CD4-positive, alpha-beta T cell treated with Interleukin-15 for 4 hours (primary cell): ENCODE measurements at places on chromosomes 11 and 22.

DNA sequence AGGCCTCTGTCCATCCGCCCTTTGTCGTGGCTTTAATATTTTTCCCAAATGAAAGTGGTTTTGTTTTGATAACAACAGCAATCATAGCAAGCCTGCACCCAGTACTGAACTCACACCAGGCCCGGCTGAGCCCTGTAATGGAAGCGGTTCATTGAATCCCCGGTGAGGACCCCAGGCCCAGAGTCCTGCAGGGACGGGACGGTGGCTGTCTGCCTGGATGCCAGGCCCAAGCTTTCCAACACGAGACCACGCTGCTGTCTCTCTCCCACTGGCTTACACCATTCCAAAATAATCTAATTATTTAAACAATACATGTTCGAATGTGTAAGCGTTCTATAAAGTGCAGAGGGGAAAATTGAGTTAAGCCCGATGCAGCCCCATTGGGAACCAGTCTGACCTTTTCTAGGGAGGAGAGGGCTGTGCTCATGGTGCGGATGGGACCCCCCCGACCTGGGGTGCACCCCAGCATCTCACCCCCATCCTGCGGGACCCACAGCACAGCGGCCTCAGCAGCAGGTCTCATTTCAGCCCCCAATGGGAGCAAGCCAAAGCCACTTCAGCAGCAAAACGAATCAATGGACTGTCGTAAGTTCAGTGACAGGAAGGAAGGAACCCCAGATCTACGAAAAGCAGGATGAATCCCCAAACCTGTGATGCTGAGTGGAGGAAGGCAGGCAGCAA lies 1046.9 kb downstream of the BRD1 start:
- no peak for DNase-seq

- DNase-seq, result no peak
Measured at GRCh38 chr11:4030197-4030596, 64.4 kb upstream of the RRM1 start.

- DNase-seq, result no peak
Measured at GRCh38 chr22:36344106-36344827, 43.5 kb downstream of the MYH9 start.

GRCh38 chr11:111299101-111300026 lies 1.0 kb downstream of the POU2AF3 start:
- DNase-seq, result no peak

DNA sequence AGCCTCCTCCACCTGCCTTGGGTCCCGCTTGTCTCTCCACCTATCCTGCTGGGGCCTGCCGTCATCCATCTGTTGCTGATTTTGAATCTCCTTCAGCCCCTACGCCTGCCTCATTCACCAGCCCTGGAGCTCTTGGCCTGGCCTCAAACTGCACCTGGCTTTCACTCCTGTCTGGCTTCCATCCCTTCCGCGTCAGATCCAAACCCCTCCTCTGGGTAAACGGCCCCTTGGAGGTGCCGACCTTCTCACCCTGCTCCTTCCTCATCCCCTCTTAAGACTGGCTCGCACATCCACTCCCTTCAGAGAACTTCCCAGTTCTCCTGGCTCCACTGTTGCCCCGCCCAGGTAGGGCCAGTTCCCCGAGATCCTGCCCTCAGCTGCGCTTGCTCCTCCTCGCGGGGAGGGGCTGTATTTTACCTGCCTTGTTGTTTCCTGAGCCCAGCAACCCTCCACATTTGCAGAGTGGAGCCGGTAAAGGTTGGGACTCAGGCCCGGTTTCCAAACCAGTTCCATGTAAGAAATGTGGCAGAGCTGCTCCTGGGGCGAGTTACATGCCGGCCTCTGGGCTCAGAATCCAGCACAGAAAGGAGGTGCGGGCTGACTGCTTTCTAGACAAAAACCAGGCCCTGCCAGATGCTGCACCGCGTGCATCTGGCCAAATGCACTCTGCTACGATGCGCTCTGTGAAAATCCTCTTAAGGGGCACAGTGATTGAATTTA lies 13.9 kb upstream of the SHANK2 start:
- DNase-seq, result no peak

DNA sequence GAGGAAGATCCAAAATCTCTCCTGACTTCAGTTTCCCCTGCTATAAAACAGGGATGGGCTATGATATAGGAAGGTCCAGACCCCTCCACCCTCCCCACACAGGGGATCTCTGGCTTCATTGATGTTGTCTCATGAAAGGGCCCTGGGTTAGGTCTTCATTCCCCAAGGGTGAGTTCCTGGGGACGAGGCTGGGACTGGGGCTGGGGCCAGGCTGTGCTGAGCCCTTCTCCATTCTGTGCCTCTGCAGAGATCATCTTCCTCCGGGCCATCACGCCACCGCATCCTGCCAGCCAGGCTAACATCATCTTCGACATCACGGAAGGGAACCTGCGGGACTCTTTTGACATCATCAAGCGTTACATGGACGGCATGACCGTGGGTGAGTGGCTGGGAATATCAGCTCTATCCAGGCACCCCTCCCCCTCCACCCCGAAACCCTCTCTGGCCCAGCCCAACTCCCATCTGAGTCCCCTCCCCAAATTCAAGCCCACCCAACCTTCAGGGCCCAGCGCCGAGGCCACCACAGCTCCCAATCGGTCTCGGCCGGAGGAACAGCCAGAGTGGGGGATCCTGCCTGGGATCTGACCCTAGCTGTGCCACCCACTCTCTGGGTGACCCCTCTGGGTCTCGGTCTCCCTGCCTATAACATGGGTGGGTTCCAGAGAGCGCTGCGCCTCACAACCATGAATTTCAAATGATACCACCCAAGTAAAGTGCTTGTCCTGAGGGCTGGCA lies 74.2 kb downstream of the FBLN1 start:
- DNase-seq, result no peak

DNA sequence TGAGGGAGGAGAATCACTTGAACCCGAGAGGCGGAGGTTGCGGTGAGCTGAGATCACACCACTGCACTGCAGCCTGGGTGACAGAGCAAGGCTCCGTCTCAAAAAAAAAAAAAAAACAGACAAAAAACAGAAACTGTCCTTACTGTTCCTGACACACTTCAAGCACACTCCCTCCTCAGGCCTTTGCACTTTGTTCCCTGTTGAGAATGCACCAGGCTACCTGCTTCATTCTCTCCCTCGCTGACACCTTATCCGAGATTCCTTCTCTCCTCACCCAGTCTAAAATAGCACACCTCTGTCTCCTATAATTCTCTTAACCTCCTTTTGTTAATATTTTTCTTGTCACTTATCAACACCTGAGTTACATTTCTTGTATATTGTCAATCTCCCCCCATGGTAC lies 32.3 kb upstream of the TECTA start:
- DNase-seq, result no peak

GRCh38 chr11:8218840-8219239 lies 44.8 kb downstream of the LMO1 start:
- DNase-seq, result no peak

DNA sequence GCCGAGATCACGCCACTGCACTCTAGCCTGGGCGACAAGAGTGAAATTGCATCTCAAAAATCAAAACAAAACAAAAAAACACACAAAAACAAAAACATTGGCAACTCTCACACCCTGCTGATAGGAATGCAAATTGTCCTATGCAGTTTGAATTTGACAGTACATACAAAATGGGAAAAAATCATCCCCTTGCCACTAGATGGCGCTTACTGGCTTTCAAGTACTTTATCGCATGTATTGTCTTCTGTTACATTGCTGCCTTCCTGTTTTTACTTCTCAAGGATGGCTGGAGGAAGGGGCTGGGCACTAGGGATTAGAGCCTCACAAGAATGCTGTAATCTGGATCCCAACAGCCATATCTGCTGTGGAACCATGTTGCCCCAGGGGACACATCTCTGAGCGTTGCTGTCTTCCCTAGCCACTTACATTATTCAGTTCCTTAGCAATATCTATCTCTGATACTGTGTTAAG lies 59.4 kb upstream of the A4GALT start:
- DNase-seq, result peak; percentile 65

DNA sequence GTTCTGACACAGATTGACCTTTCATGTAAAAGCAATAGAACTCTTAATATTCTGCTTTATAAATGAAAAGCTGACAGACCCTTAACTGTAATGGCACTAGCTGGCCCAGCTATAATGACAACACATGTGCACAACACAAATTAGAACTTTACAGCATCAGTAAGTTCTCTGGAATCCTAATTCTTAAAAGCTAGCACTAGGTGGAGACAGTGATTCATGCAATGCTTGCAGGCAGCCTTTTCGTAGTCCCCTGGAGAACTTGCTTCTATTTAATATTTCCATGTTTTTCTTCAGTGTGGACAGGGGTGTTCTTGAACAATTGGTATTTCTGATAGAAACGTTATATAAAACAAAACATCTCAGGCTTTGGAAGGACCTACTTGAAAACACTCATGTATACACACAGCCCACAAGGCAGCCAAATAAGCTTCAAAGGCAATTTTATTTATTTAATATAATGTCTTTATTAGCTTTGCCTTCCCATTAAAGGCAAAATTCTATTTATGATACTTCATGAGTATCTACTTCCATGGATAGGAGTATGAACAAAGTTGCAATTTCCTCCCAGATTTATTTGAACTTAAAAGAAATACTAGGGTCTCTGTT lies 374.3 kb upstream of the MPPED2 start:
- DNase-seq, result no peak

- DNase-seq, result peak; percentile 42
Measured at GRCh38 chr11:125348674-125349309, 147.3 kb downstream of the FEZ1 start.

DNA sequence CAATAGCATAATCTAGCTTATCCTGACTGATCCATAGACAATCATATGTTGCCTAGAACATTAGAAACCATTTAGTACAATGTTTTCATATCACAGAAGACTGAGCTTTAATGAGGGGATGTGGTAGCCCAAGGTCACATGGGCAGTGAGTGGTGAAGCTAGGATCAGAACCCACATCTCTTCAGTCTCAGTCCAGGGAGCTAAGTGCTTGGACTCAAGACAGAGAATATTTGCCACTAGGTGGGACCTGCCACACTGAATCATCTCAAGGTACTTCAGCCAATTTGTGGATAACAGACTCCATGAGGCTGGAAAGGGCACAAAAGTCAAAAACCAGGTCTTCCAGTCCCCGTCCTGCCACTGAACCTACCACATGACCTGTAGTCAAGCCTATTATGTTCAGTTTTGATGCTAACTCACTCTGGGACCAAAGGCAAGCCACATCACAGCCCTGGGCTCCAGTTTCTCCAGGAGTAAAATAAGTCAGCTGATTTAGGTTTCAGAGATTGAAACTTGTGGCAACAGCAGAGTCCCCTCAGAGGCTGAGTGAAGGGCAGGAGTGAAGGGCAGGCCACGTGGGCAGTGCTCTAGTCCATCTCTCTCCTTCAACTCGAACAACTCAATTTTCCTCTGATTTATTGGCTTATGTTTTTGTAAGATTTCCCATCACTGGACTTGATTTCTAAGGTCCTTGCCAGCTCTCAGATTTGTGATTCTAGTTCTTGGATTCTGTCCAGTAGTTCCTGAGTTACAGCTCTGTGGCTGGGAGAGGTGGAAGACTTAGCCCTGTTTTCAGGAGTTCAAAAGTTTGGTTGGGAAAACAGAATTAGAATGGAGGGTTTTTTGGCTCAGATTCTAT lies 84.6 kb upstream of the PHOX2A start:
- DNase-seq, result no peak

- no peak for DNase-seq
Measured at GRCh38 chr11:66715346-66716085, 13.5 kb downstream of the SPTBN2 start.
